ENCODE measurements at places on chromosomes 2 and 18.

GRCh38 chr2:1231466-1232063, 181.7 kb upstream of the TPO start:
- DNase-seq, result no peak

DNA sequence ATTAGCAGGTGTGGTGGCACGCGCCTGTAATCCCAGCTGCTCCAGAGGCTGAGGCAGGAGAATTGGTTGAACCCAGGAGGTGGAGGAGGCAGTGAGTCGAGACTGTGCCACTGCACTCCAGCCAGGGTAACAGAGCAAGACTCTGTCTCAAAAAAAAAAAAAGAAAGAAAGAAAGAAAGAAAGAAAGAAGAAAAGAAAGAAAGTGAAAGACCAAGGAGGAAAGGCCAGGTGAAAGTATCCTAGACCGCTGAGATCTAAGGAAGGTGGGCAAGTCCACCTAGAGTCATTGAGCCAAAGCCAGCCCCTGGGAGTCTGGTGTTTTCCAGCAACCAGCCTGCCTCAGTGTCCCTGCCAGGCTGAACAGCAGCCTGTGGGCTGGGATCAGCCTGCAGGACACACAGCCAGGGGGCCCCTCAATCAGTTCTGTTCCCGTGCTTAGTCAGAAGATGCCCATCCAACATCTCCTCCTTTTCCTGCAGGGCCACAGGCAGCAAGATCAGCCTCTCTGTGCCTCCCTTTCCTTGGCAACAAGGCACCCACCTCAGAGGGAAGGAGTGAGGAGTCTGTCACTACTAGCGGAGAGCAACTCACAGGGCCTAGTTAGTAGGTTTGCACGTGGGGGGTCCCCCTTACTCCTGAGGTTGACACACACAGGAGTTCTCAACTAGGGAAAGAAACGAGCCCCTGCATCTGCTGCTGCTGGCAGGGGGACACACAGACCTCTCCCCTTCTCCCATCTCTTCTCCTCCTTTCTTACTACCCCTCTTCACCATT, 64.1 kb downstream of the SMAD7 start:
- no peak for DNase-seq

- DNase-seq, result no peak
Observed at GRCh38 chr2:239902749-239903201, 122.4 kb downstream of the NDUFA10 start.

DNA sequence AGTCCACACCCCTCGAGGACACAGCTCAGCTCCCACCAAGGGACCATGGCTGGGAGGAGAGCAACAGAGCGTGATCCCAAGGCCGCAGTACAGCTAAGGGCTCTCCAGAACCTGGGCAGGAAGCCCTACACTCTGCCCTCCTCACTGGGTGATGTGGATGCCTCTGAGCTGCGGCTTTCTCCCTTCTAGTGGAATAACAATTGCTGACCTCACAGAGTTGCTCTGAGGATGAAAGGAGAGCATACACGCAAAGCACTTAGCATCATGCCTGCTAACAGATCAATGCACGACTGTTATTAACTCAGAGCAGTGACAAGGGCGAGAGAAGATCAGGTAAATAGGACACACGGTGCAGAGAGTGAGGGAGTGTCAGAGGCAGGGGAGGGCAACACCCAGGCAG, 74.2 kb downstream of the ZFP36L2 start:
- no peak for DNase-seq

- DNase-seq, result peak; percentile 86
Observed at GRCh38 chr2:159249990-159250715, 36.4 kb downstream of the WDSUB1 start.

DNA sequence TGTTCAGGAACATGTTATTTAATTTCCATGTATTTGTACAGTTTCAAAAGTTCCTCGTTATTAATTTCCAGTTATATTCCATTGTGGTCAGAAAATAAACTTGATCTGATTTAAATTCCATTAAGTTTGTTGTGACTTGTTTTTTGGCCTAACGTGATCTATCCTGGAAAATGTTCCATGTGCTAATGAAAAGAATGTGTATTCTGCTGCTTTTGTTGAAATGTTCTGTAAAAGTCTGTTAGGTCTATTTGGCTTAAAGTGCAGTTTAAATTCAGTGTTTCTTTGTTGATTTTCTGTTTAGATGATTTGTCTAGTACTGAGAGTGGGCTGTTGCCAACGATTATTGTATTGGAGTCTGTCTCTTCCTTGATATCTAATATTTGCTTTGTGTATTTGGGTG, 148.0 kb downstream of the UBR3 start:
- DNase-seq, result no peak

GRCh38 chr2:220701115-220701514, 871.0 kb downstream of the EPHA4 start:
- no peak for DNase-seq

GRCh38 chr2:170675701-170676100, 39.4 kb upstream of the SP5 start:
- DNase-seq, result no peak

DNA sequence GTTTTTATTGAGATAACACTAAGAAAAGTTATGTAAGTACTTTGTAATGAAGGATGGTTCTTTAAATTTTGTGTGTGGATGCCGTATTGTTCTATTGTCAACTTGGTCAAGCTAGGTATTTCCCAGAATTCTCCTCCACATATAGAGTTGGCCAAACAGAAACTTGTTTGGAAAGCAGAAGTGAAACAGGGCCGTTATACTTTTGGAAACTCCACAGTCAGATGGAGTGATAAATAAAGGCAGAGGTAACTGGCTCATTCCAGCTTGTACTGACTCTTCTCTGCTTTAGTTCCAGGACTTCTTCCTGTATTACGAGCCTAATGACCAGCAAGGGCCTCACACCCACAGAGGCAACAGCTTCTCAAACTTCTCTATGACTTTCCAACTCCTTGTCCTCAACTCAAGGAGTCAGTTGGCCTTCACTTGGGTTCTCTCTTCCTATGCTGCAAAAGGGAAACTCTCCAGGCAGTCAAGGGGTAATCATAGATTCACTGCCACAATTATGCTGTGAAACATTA, 16.4 kb upstream of the STARD7 start:
- DNase-seq, result no peak

DNA sequence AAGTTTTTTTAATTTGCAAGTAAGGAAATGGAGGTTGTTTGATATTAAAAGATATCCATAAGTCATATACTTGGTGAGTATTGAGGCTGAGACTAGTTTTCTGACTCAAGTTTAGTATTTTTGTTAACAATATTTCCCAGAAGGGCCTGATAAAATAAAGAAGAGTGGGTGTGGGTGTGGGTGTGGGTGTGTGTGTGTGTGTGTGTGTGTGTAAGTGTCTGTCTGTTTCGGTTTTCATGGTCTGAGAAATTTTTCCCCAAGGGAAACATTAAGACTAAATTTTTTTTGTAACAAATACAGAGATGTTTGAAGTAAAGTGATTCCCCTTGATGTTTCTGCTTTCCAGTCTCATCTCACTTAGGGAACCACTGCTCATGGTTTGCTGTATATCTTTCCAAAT, 36.5 kb downstream of the PPM1B start:
- no peak for DNase-seq

- peak; percentile 56 for DNase-seq
Observed at GRCh38 chr18:23141104-23141999, 6.1 kb downstream of the CABLES1 start.

DNA sequence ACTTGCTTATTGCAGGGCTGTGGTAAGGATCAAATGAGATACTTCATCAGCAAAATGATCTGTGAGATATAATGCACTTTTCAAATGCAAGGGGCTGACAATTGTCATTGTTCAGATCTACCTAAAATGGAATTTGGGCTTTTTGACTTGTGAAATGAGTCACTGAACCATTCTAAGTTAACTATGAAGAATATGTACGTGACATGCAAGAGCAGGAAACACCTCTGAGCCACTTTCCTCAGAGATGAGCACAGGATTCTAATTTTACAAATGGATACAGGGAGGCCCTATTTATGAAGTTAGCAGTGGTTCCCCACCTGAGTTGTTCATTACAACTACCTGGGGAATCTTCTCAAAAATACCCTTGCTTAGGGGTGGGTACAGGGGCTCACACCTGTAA, 26.7 kb downstream of the CTLA4 start:
- DNase-seq, result no peak

DNA sequence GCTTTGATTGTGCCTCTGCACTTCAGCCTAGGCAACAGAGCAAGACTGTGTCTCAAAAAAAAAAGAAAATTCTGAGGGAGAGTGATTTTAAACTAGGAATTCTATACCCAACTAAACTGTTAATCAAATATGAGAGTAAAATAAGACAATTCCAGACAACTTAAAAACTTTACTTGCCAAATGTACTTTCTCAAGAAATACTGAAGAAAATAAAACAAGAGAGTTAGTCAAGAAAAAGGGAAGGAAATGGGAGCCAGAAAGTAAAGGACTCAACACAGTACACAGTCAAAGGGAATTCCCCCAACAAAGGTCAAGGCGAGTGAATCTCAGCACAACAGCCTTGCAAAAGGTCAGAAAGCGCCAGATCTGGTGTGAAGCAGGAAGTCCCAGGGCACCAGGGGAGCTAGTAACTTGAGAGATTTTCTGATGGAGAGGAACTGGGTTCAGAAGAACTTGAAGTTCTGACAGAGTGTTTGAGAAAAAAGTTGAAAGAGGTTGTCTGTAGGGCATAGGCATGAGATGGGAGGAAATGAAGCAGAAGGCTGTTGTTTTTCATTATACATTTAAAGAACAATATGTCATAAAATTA, 22.6 kb upstream of the TBC1D8 start:
- peak; percentile 60 for DNase-seq

GRCh38 chr18:61946449-61946848, 53.6 kb upstream of the RNF152 start:
- DNase-seq, result no peak

DNA sequence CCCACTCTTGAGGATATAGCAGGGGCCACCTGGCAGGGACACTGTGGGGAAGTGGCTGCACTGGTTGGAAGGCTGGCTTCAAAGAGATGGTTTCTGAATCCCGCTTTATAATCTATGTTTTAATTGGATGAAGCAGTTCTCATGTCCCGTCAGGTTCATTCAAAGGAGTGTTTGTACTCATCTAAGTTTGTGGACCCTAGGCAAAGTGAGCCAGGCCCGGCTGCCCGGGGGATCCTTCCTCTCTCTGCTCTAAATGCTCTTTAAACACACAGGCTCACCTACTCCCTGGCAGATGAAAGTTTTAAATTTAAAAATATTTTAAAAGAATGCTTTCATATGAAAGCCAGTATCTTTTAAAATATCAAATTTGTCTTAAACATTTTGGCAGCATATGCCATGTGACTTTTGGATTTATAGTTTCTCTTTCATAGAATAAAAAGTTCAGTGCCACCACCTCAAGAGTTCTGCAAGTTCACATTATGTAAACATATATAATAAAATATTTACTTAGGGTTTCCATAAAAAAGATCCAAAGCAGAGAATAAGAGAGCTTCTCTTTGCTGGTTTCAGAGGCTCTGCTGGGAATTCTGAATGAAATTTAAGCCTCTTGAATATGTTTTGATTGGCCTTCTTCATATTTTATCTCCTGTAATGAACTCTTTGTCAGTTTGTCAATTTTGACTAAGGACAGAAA, 143.5 kb upstream of the ALPP start:
- DNase-seq, result no peak

Data from upper lobe of left lung (tissue), 6 donors.